Lower lobe of right lung (tissue), 2 donors: ENCODE measurements at places on chromosomes 1 and 21.
A peak's percentile ranks its signal among the peaks of the same experiment; 100 is the strongest.

- peak; percentile 60 for DNase-seq
Observed at GRCh38 chr21:37551331-37551992, 184.9 kb downstream of the DYRK1A start.

GRCh38 chr1:75129660-75129982 lies 4.6 kb upstream of the LHX8 start:
- no peak for DNase-seq

- DNase-seq = no peak
Observed at GRCh38 chr1:74715236-74715502, 17.7 kb downstream of the CRYZ start.

GRCh38 chr1:3013371-3014049 lies 7.8 kb upstream of the ACTRT2 start:
- peak; percentile 37 for DNase-seq

DNA sequence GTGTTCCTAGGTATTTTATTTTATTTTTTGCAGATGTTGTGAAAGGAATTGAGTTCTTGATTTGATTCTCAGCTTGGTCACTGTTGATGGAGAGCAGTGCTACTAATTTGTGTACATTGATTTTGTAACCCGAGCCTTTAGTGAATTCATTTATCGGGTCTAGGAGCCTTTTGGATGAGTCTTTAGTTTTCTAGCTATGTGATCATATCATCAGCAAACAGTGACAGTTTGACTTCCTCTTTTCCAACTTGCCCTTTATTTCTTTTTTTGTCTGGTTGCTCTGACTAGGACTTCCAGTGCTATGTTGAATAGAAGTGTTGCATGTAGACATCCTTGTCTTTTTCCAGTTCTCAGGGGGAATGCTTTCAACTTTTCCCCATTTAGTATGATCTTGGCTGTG lies 138.9 kb downstream of the LHX8 start:
- no peak for DNase-seq

DNA sequence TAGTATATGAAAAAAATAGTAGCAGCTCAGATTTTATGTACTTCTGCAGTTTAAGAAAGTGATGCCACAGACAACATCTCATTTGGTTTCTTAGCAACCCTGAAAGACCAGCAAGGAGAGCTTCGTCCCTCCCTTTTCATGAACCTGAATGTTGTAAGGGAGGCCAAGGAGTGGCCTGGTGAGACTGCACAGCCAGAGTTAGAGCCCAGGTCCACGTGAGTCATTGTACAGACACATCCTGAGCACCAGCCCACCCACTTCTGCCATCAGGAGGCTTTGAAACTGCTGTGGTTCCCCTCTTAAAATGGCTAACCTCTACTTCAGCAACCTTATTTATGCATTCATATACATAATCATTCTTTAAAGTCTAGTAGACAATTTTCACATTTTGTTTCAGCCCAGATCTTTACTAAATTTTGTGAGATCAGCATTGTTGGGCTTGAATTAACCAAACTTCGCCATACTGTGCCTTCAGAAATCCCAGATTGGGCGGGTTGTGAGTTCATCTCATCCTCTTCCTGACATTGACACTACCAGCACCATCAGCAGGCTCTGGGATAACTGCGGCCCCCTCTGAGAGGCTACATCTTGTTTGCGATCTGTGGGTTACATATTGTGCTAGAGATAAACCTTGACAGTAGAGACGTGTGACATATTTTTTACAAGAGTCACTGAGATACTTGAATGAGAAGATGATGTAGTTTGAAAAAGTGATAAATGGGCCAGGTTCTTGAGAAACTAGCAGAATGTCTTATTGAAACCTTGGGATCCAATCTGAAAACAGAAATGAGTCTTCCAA lies 106.7 kb downstream of the CAMTA1 start:
- DNase-seq = no peak

DNA sequence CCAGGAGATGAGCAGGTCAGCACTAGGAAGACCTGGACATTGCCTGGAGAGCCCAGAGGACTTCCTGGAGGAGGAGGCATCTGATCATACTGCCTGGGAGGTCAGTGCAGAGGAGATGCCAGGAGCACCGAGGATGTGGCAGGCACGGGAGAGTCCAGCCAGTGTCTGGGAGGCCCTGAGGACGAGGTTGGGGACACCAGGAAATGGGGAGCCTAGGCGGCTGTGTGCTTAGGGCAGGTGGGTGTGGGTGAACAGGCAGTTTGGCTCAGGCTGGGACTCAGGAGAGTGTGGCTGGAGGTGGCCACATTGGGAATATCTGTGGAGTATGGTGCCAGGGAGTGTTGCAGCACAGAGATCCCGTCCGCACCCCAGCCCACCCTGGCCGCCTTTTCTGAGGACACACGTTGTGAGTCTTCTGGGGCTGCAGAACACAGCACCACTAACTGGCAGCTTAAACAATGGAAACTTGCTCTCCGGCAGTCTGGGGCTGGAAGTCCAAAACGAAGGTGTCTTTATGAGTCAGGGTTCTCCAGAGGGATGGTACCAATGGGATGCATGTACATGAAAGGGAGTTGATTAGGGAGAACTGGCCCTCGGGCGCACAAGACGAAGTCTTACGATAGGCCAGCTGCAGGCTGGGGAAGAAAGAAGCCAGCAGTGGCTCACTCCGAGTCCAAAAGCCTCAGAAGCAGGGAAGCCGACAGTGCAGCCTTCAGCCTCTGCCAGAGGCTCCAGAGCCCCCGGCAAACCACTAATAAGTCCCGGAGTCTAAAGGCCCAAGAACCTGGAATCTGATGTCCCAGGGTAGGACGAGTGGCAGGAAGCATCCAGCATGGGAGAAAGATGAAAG lies 58.0 kb downstream of the FAAP20 start:
- peak; percentile 45 for DNase-seq
